ENCODE measurements at places on chromosomes 16 and 17.
A peak's percentile ranks its signal among the peaks of the same experiment; 100 is the strongest.

- no peak for DNase-seq
These were observed 415 bp downstream of the ABCA5 start for GRCh38 chr17:69326377-69327059.

GRCh38 chr16:9049241-9049640 is 42.2 kb upstream of the HAPSTR1 start:
- DNase-seq: peak; percentile 65

- DNase-seq: no peak
These were observed 21.8 kb upstream of the HERPUD1 start for GRCh38 chr16:56910112-56910511.

GRCh38 chr17:64617125-64617780 is 44.9 kb downstream of the SMURF2 start:
- DNase-seq: no peak

GRCh38 chr17:59498530-59499307 is 66.7 kb upstream of the DHX40 start:
- DNase-seq: no peak

- no peak for DNase-seq
These were observed 37.9 kb downstream of the IRF8 start for GRCh38 chr16:85936816-85937215.

GRCh38 chr16:85167589-85168537 is 55.6 kb upstream of the CIBAR2 start:
- DNase-seq: no peak

DNA sequence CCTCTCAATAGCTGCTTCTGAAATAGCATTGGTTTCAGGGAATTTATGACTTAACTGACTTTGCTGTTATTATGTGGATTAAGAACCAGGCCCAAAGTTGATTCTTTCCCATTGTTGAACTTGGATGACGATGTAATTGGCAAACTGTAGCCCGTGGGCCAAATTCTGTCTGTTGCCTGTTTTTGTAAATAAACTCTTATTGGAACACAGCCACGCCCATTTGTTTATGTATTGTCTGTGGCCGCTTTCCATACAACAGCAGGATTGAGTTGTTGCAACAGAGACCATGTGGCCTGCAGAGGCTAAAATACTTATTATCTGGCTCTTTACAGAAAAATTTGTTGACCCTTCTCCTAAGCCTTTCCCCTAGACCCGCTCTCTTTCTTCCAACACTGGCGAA is 31.6 kb downstream of the NTN1 start:
- no peak for DNase-seq

DNA sequence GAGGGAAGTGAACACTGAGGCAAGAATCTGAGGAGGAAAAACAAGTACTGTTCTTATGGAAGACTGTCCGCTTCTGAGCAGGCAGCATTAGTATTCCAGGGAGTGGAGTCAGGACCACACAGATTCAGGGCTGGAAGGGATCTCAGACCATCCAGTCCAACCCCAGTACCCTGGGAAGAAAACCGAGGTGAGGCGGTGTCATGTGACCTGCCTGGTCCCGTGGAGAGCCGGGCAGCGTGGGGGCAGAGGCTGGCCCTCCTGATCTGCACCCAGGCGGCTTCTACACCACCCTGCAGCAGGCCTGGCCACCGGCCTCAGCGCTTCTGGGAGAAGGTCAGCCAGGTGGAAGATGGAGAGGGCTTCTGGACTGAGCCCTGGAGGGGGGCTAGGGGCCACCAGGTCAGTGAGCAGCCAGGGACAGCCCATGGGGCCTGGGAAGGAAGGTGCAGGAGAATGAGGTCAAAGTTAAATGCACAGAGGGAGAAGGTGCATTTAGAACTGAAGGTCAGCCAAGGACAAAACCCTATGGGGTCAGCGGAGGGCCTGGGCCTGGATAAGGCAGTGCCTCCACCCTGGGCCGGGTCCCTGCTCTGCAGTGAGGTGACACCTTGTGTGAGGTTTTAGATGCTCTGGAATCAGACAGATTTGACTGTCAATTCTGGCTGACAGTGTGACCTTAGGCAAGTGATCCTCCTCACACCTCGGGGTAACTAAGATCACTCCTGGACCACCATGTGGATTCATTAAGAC is 45.9 kb downstream of the VAC14 start:
- no peak for DNase-seq

DNA sequence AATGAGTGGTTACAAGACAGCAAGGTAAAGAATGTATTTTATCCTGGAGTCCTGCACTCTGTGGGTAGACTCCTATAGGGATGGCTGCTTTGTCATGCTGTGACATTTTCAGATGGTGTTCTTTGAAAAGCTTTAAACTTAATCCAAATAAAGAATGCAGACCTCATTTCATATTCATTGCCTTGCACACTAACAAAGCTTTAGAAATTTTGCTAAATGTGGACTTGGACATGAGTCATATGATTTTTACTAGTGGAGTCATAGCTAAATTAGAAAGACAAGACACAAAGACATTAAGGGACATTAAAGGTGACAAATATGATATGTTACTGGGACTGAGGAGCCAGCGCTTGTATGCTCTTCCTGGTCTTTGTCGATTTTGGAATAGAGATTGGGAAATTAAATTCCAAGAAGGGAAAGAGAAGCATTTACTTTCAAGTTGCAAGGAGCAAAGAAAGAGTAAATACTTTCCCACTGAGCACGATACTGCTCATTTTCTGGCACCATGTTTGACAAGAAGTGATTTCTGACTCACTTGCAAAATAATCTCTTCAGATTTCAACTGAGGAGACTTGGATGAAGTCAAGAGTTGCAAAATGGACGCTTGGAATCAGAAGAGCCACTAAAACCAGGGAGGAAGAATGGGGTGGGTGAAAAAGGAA is 152.9 kb upstream of the MYOCD start:
- no peak for DNase-seq

GRCh38 chr17:72426948-72427760 is 306.3 kb downstream of the SOX9 start:
- DNase-seq: no peak

DNA sequence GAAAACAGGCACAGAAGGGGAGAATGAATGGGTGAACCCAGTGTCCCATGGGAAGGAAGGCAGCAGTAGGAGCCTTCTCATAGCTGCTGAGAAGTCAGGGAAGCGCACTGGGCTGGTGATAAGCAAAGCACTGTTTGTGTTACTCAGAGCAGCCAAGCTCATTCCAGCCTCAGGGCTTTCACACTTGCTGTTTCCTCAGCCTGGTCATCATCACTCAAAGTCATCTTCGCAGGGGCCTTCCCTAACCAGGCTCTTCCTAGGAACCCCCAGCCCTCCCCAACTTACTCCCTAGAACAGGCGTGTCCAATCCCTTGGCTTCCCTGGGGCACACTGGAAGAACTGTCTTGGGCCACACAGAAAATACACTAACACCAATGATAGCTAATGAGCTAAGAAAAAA is 32.1 kb upstream of the LONP2 start:
- DNase-seq: no peak

- no peak for DNase-seq
These were observed 8.7 kb upstream of the SLC7A5 start for GRCh38 chr16:87877942-87878507.

DNA sequence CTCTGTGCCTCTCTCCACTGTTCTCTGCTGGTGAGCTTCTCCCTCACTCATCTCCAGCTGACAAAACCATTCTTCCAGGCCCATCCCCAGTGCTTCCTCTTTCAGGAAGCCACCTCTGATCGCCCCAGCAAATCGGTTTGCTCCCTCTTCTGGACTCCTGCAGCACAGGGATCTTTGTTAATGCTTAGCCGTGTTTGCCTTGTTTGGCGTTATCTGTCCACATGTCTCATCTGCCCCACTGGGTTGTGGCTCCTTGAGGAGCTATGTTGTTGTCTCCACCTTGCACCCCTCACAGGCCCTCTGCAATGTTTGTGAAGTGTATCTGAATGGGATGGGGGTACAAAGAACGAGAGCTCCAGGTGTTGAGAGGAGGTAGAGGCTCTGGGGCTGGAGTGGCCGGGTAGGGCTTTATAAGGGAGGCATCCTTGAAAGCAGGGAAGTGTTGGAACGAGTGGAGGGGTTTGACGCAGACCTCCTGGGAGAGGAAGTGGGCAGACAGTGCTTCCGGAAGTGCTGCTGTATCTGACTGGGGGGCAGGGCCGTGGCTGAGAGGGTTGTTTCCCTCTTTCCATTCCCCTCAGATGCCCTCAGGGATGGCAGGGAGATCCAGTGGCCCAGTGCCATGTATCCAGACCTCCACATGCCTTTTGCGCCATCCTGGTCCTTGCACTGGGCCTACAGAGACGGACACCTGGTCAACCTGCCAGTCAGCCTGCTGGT is 27.8 kb downstream of the CASKIN2 start:
- DNase-seq: no peak

DNA sequence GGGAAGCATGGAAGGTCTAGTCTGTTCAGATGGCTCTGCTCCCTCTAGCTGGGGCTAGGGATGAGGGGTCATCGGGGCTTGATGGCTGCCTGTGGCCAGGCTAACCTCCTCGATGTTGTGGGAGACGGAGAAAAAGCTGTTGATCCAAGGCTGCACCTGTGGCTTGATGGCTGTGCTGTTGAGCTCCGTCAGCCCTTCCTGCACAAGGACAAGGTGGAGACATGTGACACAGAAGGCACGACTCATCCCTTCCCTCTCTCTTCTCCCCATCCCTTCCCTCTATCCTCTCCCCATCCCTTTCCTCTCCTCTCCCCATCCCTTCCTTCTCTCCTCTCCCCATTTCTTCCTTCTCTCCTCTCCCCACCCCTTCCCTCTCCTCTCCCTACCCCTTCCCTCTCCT is 28.2 kb downstream of the FCSK start:
- no peak for DNase-seq

- DNase-seq: no peak
These were observed 12.4 kb downstream of the NAT9 start for GRCh38 chr17:74763565-74764387.

- peak; percentile 4 for DNase-seq
These were observed 20.5 kb downstream of the MYO15A start for GRCh38 chr17:18129041-18129502.

Measured in AG04449 (cell line).